ENCODE measurements at places on chromosomes 5 and 9.

GRCh38 chr9:136245219-136246150, at the start of gene QSOX2:
QSOX2 (minus strand) TSS chr9:136245812; CDS start chr9:136245803, 9 bp downstream.
- DNase-seq, result peak; percentile 67

DNA sequence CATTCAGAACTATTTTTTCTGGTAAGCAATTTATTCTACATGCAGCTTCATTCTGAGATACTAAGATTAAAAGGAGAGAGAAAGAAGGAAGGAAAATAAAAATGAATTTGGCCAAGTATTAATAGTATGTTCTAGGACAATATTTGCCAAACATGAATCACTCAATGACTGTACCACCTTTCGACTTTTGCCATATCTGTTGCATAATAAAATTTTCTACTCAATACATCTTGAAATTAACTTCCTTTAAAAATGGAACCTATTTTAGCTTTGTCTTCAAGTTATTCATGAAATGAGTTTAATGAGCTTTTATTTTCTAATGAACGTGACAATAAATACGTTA, 111.8 kb downstream of the MARCHF3 start:
- DNase-seq, result no peak

- DNase-seq, result no peak
Observed at GRCh38 chr5:53373451-53374158, 106.8 kb upstream of the FST start.

DNA sequence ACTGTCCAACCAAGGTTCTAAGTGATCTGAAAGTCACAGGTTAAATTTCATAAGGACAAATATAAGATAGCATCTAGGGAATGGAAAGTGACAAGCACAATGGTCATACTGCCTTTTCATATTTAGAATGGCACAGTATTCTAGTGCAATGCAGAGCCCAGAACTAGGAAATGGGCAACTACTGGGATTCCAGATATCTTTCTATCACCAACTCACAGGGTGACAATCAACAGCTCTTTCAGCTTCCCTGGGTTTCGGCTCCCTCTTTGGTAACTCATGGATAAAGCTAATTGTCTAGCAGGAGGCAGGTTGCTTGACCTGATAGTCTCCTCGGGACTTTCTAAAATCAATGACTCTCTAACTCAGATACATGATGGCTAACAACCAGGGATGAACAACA, 60.4 kb downstream of the NR3C1 start:
- no peak for DNase-seq

DNA sequence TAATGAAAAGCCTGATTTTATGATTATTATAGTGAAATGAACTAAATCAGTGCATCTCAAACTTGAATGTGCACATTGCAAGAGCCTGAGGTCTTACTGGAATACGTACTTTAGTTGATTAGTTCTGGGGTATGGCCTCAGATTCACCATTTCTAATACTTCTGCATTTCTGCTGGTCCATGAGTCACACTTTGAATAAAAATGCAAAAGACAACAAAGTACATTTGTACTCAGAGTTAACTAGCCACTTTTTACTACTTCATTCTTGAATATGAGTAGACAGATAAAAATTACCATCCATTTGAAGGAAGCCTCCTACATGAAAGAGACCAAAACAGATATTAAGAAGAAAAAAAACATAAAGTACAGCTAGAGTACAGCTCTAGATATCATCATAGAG, 27.1 kb upstream of the PRR16 start:
- DNase-seq, result no peak

DNA sequence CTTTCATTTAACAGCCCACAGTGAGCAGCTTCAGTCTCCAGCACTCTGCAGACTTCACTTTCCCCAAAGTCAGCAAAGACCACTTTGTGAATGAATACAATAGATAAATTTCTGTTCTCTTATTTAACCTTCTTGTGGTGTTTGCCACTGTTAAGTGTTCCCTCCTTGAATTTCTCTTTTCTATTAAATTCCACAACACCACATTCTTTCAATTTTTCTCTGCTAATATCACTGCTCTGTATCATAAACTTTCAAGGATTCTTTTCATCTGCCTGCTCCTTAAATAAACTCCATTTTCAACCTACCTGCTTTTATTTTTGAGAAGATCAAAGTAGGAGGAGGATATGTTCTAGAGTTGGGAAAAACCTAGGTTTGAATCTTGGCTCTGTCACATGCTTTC, 739.5 kb upstream of the GRAMD2B start:
- no peak for DNase-seq

- DNase-seq, result no peak
Observed at GRCh38 chr9:130663977-130664250, 480 bp upstream of the PRDM12 start.

DNA sequence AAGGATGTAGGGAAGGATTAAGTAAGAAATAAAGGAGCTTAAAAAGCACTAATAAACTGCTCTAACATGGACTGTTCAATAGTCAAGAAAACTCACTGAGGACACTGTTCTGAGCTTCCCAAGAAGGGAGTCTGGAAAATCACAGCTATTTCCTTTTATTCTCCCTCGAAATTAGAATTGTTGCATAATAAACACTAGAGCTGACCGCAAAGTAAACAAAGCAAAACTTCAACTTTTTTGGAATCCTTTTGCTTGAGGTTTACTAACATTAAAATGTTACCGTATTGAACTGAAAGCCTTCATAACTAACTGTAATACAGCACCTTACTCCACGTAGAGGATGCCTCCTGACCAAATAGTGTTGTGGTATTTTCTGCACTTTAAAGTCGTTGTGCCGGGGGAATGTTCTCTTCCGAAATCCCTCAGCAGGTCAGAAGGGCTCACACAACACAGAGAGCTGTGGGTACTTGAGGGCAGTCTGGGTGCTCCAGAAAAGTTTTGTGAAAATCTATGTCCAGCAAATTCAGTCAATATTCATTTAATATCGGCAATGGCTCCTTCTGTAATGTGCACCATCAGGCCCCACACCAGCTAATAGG, 59.2 kb downstream of the TTLL11 start:
- no peak for DNase-seq

- no peak for DNase-seq
Observed at GRCh38 chr5:159849437-159850083, 66.7 kb upstream of the ADRA1B start.

DNA sequence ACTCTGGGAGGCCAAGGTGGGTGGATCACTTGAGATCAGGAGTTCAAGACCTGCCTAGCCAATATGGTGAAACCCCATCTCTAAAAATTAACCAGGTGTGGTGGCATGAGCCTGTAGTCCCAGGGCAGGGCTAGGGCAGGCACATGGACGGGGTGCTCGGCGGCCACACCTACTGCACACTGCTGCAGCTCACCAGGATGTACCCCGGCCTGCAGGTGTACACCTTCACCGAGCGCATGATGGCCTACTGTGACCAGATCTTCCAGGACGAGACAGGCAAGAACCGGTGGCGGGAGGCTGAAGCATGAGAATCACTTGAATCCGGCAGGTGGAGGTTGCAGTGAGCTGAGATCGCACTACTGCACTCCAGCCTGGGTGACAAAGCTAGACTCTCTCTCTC, 3.2 kb downstream of the ST6GALNAC4 start:
- DNase-seq, result no peak

- no peak for DNase-seq
Observed at GRCh38 chr5:37840053-37841034, 503 bp upstream of the GDNF start.

GRCh38 chr9:132857031-132857430, 21.1 kb downstream of the AK8 start:
- no peak for DNase-seq

GRCh38 chr5:147989239-147989638, 74.5 kb upstream of the SPINK5 start:
- DNase-seq, result no peak

DNA sequence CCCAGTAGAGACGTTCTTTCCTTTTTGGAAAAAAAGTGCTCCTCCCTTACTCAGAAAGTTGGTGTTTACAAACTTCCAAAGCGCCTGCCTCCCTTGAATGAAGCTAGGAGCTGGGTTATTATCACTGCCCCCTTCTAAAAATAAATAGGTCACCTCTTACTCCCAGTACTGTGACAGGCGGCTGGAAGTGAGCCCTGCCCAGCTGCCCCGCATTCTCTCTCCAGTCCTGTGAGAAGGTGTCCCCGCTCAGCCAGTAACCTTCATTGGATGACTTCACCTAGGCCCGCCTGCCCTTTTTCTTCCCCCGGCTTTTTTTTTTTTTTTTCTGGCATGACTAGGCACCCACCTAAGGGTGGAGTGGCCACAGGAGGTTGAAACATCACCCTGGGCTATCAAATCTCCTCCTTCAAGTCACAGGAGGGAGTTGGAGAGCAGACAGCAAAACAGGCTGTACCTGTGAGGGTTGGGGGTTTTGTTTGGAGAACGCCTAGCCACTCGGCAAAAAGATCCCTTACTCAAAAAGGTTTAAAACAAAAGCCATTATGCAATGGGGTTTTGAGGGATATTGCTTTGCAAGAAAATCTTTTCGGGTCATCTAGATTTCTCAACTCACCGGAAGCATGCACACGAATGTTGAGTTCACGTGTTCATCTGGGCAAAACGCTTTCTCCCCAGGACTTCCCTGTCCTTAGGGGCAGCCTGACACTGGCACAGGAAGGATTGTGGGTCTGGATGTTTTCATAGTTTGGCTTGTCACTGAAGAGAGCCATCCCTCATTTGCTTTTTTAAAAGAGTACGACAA, 43.3 kb upstream of the ZNF622 start:
- no peak for DNase-seq

DNA sequence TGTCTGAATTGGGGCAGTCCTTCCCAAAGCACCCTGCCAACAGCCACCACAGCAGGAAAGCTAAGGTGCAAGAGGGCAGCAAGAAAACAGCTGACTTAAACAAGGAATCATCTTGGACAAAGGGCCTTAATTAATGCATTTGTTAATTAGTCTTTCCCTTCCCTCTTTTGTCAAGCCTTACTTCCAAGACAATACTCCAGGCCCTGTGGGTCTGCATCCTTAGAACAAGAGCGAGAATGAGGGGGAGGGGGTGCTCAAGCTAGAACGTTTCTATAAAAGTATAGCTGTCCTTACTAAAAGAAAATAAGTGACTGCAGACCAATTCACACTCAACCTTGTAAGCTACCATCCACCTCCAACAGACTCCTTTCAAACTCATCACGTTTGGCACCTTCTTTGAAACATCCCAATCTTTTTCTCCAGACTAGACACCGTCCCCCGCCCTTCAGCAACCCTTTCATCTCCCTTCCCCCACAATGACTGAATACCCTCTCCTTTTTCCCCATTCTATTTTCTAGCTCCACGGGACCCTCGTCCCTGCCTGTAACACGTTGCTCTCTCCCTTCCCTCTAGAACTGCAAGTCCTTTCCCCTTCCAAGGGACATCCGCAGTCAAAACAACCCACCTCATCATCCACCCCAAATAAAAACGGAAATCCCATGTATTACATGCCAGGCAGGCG, 85.7 kb upstream of the RNF38 start:
- no peak for DNase-seq

DNA sequence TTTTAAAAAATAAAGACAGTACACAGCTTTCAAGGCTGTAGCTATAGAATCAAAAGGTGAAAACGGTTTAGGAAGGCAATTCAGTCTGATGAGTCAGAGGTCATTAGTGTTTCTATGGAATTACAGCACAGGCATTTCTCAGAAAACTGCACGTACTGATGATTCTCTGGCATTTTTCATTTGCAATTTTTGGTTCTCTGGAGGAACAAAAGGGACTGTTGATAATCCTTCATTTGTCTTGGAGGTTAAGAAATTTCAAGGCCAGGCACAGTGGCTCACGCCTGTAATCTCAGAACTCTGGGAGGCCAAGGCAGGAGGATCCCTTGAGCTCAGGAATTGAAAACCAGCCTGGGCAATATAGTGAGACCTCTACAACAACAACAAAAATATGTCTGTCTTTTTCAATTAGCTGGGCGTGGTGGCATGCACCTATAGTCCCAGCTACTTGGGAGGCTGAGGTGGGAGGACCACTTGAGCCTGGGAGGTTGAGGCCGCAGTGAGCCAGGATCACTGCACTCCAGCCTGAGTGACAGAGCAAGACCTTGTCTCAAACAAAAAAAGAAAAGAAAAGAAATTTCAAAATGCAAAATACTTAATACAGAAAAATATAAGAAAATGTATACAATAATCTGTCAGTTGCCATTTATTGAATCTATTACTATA, 27.3 kb downstream of the NR6A1 start:
- no peak for DNase-seq

- DNase-seq, result no peak
Observed at GRCh38 chr9:25677301-25678146, 720 bp downstream of the TUSC1 start.

GRCh38 chr9:128383007-128383753, 12.0 kb downstream of the URM1 start:
- DNase-seq, result no peak

- DNase-seq, result no peak
Observed at GRCh38 chr9:13137426-13137825, 142.1 kb downstream of the MPDZ start.

GRCh38 chr5:61640179-61641021, 308.3 kb downstream of the ZSWIM6 start:
- no peak for DNase-seq

GRCh38 chr9:121217609-121218292, 16.1 kb upstream of the RAB14 start:
- DNase-seq, result no peak

GRCh38 chr9:68842568-68842967, 137.5 kb downstream of the PIP5K1B start:
- DNase-seq, result no peak

GRCh38 chr9:130992682-130993032, 16.3 kb upstream of the LAMC3 start:
- DNase-seq, result no peak

- DNase-seq, result no peak
Observed at GRCh38 chr5:1509346-1510085, 14.2 kb downstream of the LPCAT1 start.

- DNase-seq, result no peak
Observed at GRCh38 chr5:16306812-16307211, 127.2 kb upstream of the MARCHF11 start.

- no peak for DNase-seq
Observed at GRCh38 chr5:11483630-11484029, 420.6 kb downstream of the CTNND2 start.

DNA sequence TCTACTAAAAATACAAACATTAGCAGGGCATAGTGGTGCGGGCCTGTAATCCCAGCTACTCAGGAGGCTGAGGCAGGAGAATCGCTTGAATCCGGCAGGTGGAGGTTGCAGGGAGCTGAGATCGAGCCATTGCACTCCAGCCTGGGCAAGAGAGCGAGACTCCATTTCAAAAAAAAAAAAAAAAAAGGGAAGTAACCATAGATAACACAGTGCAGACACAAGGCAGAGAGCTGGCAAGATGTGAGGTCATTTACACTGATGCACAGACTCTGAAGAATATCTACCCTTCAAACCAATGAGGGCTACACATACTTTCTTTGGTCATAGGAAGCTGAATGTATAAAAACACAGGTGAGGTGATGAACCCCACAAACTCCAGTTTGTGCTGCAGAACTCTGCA, 131.9 kb downstream of the DCP2 start:
- no peak for DNase-seq

DNA sequence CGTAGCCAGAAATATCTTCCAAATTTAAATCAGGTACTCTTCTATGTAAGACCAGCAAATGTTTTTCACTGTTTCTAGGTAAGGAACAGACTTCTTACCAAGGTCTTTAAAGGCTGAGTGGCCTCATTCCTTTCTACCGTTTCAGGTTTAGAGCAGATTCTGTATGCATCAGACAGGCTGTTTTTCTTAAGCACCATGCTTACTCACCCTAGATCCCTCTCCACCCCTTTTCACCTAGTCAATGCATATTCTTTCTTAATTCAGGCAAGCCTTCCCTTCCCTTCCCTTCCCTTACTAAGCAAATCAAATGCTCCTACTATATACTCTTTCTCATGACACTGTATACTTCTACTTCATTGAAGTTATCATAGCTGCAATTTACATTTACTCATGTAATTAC, 70.7 kb downstream of the RFX3 start:
- DNase-seq, result no peak
